ENCODE measurements at places on chromosomes 6 and 20.

DNA sequence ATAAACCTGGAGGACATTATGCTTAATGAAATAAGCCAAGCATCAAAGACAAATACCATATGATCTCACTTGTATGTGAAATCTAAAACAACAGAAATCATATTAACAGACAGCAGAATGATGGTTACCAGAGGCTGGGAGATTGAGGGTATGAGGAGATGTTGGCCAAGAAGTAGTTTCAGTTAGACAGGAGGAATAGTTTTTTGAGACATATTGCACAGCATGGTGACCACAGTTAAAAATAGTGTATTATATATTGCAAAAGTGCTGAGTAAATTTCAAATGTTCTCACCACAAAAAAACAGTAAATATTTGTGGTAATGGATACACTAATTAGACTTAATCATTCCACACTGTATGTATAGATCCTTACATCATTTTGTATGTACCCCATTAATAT lies 1.8 kb downstream of the GABRR1 start:
- DNase-seq = no peak

GRCh38 chr20:9600562-9600961 lies 86.2 kb downstream of the LAMP5 start:
- DNase-seq = no peak

GRCh38 chr20:44955270-44955669 lies 4.9 kb downstream of the TOMM34 start:
- DNase-seq = no peak

GRCh38 chr6:6920114-6920986 lies 187.4 kb upstream of the RREB1 start:
- DNase-seq = no peak

- no peak for DNase-seq
Measured at GRCh38 chr6:110355022-110355421, 3.1 kb downstream of the METTL24 start.

- no peak for DNase-seq
Measured at GRCh38 chr6:3414327-3415081, 42.3 kb downstream of the SLC22A23 start.

GRCh38 chr6:33860706-33861474 lies 57.1 kb upstream of the MLN start:
- no peak for DNase-seq

- DNase-seq = no peak
Measured at GRCh38 chr6:1700278-1700967, 90.7 kb downstream of the FOXC1 start.

DNA sequence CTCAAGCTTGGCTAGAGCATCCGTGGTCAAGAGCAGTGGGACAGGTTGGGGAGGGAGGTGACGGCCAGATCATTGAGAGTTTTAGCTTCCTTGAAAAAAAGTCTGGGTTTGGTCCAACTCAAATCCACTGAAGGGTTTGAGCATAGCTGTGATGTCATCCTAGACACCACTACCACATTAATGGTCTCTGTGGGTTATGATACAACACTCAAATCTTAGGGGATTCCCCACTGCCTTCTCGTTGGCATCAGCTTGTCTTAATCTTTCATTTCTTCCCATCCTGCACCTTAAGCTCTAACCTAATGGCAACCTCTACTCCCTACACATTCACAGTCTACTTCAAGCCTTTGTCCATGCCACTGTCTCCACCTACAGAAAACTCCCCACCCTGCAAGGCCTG lies 77.3 kb downstream of the BMP6 start:
- no peak for DNase-seq

DNA sequence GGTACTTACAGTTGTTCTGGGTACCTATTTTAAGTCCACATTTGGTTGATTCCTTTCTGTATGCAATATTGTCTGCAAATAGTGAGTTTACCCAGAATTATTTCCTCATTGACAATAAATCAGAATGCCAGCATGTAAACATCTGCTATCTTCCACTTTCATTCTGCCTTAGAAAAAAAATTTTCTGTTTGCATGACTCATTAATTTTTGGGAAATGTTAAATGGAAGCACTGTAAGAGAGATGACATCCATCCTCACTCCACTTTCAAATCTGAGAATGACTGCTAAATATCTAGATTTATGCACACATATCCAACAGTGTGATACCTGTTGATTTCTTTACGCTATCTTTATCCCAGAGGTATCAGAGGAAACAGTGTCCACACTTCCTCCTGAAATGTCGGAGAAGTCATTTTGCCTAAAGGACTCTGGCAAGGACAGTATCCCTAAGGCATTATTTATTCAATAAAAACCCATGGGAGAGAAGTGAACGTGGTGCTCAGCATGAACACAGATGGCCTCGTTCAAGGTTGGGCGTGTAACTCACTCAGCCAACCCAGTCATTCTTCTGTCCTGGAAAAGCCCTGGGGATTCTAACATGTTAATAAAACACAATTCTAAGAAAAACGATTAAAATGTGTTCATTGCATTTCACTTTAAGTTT lies 780.9 kb downstream of the QKI start:
- DNase-seq = no peak

- no peak for DNase-seq
Measured at GRCh38 chr6:25835442-25836283, 3.8 kb upstream of the SLC17A1 start.

DNA sequence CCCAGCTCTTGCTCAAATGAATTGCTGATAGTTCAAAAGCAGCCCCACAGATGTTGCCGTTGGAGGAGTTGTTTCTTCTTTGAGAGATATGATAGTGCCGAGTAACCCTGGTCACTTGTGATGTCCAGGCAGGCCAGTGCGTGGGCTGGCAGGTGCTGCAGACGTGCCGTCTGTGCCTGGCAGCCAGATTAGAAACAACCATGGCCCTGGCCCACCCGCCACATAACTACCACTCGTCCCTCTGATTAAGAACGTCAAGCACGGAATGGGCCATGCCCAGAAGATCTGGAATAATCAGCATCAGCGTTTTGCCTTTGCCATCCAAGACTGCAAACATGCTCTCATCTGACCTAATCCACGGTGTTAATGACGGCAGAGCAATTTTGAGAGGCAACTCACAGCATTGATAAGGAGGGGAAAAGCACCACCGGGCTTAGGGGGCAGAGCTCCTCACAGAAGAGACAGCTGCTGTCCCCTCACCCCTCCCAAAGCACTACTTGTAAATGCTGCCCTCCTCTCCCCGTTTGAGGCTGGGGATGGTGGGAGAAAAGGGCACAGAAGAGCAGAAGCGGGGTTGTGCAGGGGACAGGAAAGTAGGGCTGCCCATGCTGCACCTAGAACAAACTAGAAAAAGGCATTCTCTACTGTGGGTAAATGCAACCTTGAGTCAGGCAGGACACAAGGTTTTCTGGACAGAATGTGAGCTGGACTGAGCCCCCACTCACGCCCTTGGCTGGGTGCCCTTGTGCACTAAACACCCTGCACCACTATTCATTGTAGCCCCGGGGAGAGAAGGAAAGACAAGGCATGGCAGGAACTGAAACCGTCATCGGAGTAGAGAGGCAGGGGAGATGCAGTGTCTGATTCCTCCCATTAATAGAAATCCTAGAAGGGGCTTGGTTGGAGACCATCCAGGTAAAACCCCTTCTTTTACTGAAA lies 5.3 kb upstream of the CPNE5 start:
- DNase-seq = no peak

- DNase-seq = no peak
Measured at GRCh38 chr6:68716620-68717019, 81.5 kb downstream of the ADGRB3 start.

DNA sequence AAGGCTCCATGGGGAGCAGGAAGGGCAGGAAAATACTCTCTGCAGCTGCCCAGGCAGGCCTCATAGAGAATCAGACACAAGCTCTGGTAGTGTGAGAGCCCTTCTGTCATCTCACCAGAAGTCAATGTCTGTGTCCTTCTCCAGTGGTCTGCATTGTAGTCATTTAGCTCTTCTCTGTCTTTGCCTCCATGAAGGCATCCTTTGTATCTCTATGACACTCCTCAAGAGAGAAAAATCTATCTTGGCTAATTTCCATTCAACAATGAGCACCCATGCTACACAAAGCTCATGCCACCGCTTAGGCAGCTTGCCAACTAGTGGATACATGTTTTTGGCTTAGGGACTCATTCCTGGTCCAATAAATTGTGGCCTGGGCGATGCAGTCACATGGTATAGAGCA lies 92.1 kb downstream of the RNF217 start:
- DNase-seq = no peak

- DNase-seq = no peak
Measured at GRCh38 chr6:49225471-49225870, 237.6 kb downstream of the MMUT start.

DNA sequence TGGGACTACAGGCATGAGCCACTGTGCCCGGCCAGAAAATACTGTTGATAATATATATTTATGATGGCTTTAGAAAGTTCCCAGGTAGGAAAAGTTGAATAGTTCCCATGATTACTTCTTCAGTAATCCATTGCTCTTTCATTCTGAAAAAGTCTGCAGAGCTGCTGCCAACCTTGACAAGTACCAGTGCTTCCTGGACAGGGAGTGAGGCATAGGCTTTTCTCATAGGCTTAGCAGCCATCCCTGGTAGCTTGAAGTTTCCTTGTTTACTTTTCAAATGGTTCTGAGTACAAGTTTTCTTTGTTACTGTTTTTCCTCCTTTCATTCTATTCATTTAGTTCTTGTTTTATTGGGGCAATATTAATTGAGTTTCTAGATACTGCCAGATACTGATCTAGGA lies 7.8 kb downstream of the RWDD1 start:
- DNase-seq = no peak

GRCh38 chr6:28124971-28125353 lies 553 bp downstream of the ZSCAN16 start:
- no peak for DNase-seq

DNA sequence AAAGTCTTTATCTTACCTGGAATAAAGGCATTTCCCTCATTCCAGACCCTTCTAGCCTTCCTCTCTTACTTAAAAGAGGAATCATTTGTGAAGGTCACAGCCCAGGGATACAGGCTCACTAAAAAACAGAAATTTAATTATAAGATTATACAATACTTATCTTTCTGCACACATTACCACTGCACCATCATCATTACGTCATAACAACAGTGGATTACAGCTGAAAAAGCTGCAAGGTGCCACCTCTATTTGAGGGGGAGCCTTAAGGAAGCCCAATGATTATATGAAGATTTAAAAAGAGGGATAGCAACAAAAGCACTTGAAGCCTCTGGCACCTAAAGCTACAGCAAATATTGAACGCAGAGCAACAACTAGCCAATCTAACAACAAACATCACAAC lies 452.9 kb upstream of the EYS start:
- DNase-seq = no peak
